ENCODE measurements at places on chromosomes 12 and 14.

- DNase-seq, result no peak
Observed at GRCh38 chr14:86521031-86521730, 991.2 kb downstream of the FLRT2 start.

DNA sequence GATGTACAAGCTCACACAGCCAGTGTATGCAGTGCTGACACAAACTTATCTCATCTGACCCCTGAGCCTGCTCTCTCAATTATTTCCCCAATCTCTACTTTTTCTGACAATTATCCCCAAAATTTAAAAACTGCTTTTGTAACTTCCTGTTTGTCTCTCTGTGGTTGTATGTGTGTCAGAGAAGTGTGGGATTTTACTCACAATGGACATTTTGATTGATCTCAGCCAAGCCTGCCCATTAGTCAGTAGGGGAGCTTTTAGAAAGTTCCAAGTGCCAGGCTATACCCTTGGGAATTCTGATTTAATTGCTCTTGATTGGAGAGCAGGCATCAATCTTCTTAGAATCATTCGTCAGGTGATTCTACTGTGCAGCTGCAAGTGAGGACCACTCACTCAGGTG, 64.9 kb upstream of the LMNTD1 start:
- no peak for DNase-seq

DNA sequence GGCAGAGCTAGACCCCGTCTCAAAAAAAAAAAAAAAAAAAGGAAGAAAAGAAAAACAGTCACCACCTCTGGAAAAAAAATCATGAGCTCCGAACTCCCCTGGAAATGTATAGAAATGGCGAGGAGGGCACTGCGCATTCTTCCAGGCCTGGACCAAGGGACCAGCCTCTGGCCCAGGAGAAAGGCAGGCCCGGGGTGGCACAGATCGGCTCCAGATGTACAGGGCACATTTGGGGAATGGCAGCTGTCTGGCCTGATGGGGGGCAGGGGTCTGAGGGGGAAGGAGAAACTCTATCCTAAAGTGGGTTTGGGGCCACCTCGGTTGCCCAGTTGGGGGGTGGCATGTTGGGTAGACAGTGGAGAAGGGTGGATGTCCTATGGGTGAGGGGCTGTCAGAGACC, 46.0 kb upstream of the EML1 start:
- no peak for DNase-seq

DNA sequence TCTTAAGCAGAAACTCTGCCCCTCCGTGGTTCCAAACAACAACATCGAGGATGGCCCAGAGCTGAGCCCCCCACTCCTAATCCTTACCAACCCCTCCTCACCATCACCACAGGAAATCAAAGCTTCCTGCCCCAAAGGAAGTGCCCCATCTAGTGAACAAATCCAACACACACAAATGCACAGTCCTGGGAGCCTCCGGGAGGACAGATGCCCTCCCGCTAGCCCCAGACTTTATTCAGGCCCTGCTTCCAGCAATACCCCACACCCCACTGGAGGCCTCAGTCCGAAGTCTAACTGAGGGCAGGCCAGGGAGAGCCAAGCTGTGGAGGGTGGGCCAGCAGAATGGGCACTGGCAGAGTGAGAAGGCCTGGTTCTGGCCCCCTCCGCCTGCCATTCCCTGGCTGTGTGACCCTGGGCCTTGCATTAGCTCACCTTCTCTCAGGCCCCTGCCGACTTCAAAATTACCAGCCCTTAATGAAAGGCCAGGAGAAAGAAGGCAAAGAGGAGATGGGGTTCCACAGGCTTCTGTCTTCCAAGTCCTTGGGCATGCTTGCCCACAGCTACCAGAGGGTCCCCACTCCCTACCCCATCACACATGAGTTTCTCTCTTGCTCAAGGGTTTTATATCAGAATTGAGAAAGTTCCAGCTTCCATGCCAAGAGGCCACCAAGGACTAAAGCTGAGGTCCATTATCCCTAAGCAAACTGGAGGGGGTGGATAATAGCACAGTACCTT, 2.3 kb downstream of the HDAC7 start:
- DNase-seq, result no peak

DNA sequence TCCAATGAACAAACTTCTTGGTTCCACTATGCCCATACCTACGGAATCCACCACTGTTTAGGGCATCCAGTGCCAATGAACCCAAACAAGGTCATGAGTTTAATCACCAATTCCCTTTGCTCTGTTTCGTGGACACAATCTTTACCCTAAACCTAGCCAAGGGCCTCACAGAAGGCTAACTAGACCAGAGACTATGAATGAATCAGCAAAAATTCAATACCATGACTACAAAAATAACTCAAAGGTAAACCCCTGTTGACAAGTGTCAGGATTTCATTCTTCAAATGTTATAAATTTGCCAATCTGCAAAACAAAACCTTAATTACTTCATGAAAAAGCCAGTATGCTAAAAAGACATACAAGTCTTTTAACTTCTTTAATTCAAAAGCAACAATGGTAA, 96.7 kb downstream of the CEP128 start:
- DNase-seq, result no peak

- no peak for DNase-seq
Observed at GRCh38 chr12:63521706-63522105, 146.6 kb downstream of the DPY19L2 start.

DNA sequence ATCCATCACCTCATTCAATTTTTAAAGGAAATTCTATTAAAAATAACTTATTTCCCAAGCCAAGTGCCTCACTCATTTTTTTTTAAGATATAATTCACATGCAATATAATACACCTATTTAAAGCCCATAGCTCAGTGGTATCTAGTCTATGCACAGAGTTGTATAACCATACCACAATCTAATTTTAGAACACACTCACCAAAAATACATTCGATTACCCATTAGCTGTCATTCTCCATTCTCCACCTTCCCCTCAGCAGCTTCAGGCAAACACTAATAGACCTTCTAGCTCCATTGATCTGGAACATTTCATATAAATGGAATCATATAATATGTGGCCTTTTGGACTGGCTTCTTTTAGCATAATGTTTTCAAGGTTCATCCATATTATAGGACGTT, 49.5 kb downstream of the CLMN start:
- DNase-seq, result no peak

GRCh38 chr12:102118874-102119273, 1.0 kb downstream of the NUP37 start:
- DNase-seq, result no peak

- DNase-seq, result no peak
Observed at GRCh38 chr12:81005606-81006005, 67.9 kb upstream of the LIN7A start.

DNA sequence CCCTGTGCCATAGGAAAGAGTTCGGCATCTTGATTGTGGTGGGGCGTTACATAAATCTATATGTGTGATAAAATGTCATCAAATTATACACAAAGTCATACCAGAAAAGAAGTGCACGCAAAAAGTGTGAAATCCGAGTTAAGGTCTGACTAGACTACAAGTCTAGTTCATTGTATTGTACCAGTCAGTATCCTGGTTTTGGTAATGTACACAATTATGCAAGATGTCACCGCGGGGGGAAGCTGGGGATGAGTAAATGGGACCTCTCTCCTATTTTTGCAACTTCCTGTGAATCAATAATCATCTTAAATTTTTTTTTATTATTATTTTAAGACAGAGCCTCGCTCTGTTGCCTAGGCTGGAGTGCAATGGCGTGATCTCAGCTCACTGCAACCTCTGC, 43.2 kb upstream of the BCL11B start:
- DNase-seq, result no peak

DNA sequence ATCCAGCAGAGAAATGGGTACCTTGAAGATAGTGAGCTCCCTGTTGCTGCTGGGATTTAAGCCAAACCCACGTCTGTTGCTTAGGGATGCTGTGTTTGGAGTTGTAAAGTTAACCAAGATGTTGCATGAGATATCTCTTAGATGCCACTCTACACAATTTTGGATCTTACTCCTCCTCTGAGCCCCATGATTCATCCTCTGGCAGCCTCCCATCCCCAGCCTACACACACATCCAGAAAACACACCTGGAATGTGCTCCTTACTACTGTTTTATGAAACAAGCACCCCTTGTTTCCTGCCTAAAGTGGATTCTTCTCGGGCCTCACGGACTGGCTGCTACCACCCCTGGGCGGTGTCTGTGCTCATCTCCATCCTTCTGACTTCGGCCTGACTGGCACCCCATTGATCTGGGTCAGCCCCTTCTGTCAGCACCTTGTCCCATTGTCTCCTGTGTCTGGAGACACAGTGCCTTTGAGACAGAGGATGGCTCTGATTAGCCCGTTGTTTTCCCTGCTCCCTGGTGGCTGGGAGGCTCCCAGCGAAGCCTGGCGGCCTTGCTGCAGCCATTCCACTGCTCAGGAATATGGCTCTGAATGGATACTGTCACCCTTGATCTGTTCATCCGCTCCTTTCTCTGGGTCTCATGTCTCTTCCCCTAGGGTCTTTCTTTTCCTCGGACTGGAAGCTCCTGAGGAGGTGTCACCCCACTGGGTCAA, 24.3 kb downstream of the TSPAN9 start:
- DNase-seq, result no peak

DNA sequence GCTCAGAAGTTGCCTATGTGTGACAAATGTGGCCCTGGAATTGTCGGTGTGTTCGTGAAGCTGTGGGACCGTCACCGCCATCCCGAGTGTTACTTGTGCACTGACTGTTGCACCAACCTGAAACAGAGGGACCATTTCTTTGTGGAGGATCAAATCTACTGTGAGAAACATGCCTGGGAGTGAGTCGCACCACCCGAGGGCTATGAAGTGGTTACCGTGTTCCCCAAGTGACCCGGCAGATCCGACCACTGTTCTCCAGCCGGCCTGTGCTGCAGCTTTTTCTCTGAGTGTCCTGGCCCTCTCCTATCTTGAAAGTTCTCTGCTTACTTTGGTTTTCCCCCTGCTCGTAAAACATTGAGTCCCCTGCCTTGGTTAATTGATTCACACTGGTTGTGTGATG, 65.3 kb downstream of the VCPKMT start:
- no peak for DNase-seq

- no peak for DNase-seq
Observed at GRCh38 chr12:32217354-32218310, 111.0 kb downstream of the BICD1 start.

DNA sequence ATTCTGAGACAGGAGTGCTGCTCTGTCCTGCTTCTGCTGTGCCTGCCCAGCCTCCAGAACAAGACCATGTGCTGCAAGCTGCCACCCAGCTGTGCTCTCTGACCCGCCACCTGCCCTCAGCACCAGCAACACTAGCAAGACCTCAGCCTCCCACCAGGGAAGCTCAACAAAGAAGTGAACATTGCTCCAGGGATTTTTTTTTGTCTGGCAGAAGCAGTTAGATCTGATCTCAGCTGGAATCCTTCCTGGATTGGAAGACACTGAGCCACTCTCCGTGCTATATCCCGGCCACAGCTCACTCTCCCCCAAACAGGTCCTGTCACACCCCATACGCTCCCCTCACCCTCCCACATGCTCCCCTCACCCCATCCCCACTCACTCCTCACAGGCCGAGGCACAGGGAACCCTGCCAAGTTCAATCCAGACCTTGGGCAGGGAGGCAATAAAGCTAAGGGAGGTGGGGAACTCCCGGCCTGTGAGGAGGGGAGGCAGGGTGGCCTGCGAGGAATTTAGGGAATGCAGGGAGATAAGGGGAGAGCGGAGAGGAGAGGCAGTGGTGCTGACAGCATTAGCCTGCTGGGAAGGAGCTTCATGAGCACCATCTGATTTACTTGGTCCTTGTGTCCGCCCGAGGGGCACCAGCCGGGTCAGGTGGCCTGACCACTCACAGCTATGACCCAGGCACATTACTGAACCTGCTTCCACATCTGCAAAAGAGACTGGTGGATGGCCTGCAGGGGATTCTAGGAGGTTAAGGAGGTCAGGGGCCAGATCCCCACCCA, 29.7 kb downstream of the CCDC85C start:
- DNase-seq, result peak; percentile 75

DNA sequence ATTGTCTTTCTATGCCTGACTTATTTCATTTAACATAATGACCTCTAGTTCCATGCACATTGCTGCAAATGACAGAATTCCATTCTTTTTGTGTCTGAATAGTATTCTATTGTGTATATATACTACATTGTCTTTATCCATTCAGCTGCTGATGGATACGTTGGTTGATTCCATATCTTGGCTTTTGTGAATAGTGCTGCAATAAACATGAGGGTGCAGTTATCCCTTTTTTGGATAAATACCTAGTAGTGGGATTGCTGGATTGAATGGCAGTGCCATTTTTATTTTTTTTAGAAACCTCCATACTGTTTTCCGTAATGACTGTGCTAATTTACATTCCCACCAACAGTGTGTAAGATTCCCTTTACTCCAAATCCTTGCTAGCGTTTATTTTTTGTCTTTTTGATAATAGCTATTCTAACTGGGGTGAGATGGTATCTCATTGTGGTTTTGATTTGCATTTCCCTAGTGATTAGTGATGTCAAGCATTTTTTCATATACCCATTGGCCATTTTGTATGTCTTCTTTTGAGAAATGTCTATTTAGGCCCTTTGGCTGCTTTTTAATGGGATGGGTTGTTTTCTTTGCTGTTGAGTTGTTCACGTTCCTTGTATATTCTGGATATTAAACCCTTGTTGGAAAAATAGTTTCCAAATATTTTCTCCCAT, 2.3 kb downstream of the OAS2 start:
- DNase-seq, result no peak

DNA sequence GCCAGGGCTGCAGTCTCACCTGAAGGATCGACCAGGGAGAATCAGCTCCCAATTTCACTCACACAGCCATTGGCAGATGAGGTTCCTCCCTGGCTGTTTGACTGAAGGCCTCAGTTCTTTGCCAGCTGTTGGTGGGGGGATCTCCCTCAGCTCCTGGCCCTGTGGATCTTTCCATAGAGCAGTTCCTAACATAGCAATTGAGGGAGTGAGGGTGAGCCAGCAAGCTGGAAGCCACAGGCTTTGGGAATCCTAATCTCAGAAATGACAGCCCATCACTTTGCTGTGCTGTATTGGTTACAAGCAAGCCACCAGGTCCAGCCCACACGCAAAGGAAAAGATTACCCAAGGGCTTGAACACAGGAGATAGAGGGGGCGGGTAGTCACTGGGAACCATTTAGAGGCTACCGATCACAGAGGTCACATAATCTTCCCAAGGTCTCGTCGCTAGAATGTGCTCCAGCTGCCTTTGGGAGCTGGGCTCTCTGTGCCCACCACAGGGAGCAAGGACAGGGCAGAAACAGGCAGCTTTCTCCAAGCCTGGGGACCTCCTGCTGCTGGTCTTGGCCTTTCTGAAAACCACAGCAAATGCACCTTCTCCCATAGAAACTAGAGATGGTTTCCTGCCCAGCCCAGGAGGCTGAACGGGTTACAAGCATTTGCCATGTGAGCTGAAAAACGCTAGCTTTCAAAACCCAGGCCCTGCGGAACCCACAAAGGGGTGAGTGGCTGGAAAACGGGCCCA, 4.6 kb upstream of the OTUB2 start:
- no peak for DNase-seq

- DNase-seq, result no peak
Observed at GRCh38 chr12:118448341-118448740, 72.0 kb downstream of the SUDS3 start.

DNA sequence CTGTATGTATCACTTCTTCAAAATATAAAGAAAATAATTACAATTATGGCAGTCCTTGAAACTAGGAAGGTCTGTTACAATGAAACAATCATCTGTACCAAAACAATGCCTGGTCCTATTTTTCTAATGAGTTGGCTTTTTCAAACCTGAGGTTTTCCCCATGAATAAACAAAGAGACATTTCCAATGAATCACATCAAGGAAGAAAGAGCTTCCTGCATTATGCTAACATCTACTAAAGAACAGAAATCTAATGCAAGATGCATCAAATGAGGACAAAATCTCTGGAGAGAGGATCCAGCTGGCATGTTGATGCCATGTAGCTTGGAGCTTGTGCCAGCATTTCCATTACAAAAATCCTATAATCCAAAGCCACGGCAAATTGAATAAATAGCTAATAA, 29.3 kb downstream of the NIN start:
- no peak for DNase-seq

- no peak for DNase-seq
Observed at GRCh38 chr12:4140581-4141301, 132.8 kb upstream of the CCND2 start.
